ENCODE measurements at places on chromosomes 1 and 21.

DNA sequence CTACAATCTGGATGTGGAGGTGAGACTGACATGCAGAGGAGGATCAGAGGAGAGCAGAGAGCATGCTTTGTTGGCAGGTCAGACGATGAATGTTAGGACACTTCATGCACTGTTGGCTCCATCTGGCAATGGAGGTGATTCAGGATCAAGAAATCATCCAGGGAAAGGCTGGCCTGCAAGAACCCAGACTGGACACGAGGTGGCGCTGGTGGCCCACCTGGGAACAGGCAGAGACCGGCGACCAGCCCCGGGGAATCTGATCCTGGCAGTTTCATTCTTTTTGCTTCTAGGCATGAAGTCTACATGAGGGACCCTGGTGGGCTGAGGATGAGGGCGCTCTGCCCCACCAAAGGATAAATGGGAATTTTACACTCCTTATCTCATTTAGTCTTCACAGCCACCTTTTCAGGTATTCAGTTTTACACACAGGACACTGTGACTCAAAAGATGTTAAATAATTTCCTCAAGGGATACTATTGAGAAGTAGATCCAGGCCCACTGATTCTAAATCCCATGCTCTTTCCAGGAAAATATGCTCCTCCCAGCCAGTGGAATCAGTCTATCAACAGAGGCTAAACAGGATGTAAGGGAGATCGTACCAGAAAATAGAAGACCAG is 26.2 kb upstream of the SCMH1 start:
- peak; percentile 100 for DNase-seq

- DNase-seq, result no peak
These were observed 22.4 kb upstream of the ASB17 start for GRCh38 chr1:75954586-75954985.

DNA sequence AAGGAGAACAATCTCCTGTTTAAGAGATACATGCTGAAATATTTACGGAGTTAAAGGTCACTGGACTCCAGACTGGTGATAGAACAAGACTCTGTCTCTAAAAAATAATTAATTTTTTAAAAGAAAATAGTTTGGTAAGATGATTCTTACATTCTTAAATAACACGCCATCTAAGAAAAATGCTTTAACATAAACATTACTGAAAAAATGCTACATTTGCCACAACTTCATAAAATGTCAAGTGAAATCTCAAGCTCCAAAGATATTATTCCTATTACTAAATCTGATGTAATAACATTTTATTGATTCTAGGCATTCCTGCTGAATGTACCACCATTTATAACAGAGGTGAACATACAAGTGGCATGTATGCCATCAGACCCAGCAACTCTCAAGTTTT is 4.1 kb downstream of the ANGPTL3 start:
- no peak for DNase-seq

GRCh38 chr1:41861535-41862383 is 57.0 kb downstream of the HIVEP3 start:
- DNase-seq, result peak; percentile 9

- DNase-seq, result no peak
These were observed 351.3 kb upstream of the SGIP1 start for GRCh38 chr1:66182551-66183178.

GRCh38 chr1:59418363-59419144 is 121.7 kb downstream of the FGGY start:
- peak; percentile 63 for DNase-seq

DNA sequence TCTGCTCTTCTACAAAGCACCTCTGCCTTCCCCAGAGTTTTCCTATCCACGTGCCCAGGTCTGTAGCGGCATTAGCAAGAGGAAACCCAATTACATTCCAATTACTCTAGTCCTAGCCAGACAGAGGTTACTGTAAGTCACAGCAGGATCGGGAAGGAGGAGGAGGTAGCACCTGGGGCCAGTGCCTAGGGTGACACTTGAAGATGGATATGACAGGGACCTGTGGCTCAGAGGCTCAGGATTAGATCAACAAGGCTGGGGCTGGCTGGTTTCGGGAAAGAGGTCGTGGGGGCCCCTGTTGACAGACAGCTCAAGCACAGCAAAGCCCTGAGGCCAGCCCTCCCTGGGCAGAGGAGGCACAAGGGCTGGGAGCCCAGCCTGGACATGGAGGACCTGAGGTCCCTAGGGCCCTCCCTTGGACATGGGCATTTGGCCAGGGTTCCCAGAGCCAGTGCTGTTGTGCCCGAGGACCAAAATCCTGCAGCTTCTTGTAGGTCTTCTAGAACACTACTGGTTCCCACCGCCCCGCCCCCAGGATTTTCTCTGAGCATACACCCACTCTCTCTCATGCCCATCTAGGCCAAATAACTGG is 3.0 kb upstream of the HCRTR1 start:
- no peak for DNase-seq

DNA sequence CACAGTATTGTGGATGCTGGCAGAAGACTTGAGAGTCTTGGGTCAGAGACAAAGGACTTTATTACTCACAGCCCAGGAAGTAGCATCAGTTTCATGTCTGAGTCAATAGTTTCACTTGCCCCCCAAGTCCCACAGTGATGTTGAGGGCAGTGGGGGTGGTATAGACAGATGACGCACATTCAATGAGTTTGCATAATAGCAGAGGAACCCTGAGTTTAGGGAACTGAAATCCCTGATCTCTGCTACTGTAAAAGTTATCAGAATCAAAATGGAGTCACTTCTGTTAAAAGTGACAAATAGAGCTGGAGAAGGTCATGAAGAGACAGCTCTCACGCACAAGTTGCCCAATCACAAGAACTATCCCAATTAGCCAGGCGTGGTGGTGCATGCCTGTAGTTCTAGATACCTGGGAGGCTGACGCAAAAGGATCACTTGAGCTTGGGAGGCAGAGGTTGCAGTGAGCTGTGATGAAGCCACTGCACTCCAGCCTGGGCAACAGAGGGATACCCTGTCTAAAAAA is 11.5 kb upstream of the HCRTR1 start:
- DNase-seq, result no peak

Measured in DMS 273 treated with DMSO at 0.1 percent for 48 hours (cell line).